Activated CD4-positive, alpha-beta memory T cell treated with anti-CD3 and anti-CD28 coated beads for 36 hours (primary cell): ENCODE measurements at places on chromosomes 13 and 19. TPM values are rescaled to one million over a fixed set of nuclear protein-coding genes. Genes with fewer than 3 reads are reported as not detected.

The PBX4 gene
- total RNA-seq: 44.9 TPM

The ATP8A2 gene
- 0.29 TPM for total RNA-seq

The KANK3 gene
- total RNA-seq: 2.9 TPM

DNA sequence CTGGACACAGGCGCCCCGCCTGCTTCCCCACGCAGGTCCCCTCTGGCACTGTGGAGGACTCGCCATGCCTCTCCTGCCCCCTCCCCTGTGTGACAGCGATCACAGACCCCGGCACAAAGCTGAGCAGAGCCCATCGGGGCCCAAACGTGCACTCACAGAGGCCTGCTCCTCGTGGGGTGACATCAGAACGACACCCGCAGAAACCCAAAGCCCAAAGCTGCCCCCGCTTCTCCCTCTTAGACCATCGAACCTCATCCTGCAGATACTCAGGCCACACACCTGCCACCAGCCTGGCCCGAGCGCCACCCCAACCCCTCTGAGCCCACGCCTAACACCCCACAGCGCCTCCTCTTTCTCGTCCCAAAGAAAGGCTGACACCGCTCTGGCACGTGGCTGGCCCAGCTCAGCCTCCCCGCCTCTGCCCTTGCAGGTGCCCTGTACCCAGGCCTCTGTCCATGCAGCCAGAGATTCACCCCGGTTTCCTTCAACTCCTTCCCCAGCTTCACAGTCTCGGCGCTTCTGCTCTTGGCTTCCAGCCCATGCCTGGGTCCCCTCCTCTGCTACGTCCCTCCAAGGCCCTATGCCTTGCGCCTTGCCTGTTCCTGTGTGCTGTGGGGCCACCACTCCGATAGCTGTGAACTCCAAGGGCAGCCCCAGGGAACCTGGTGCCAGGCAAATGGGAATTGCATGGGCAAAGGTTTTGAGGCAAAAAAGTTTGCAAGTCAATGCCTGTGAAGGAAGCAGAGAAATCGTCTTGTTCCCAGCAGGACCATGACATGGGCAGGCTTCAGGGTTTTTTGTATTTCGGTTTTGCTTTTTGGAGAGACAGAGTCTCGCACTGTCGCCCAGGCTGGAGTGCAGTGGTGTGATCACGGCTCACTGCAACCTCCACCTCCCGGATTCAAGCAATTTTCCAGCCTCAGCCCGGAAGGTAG lies 831 bp upstream of the CBARP start:
- peak overlapping the region; percentile 64 for H3K4me3 ChIP-seq
- no peaks in the 10 kb centered on the region for H3K36me3 ChIP-seq
- H3K27me3 ChIP-seq: peaks cover 9% of the 10 kb centered on the region
- H3K27ac ChIP-seq: peak overlapping the region; percentile 33

DNA sequence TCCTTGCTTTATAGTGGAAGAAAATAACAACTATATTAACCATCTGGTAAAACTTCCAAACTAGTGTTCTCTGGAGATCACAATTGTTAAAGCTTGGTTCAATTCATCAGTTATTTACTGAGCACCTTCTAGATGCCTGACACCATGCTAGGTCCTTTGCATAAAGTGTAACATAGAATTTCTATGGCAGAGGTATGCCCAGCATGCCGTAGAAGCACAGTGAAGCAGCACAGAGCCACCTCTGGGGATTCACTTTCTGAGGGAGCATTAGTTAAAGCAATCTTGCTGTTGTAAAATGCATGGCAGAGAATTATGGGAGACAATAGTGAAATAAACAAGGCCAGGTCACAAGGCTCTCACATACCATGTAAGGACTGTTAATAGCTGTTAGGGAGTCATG lies 75.2 kb downstream of the LRRC63 start:
- no peak overlapping the region for H3K4me3 ChIP-seq
- DNase-seq: no peak
- no peaks in the 10 kb centered on the region for H3K36me3 ChIP-seq
- H3K27ac ChIP-seq: no peak overlapping the region
- no peaks in the 10 kb centered on the region for H3K27me3 ChIP-seq

- peaks cover 67% of the 10 kb centered on the region for H3K27me3 ChIP-seq
- no peaks in the 10 kb centered on the region for H3K36me3 ChIP-seq
- DNase-seq: no peak
- H3K4me1 ChIP-seq: no peaks in the 10 kb centered on the region
- no peak overlapping the region for H3K4me3 ChIP-seq
These were observed 27.8 kb upstream of the IGFL4 start for GRCh38 chr19:46068345-46069258.

GRCh38 chr13:60282708-60283107 lies 114.3 kb upstream of the TDRD3 start:
- no peak overlapping the region for H3K4me3 ChIP-seq
- H3K27me3 ChIP-seq: no peaks in the 10 kb centered on the region
- H3K27ac ChIP-seq: no peak overlapping the region
- DNase-seq: no peak
- no peaks in the 10 kb centered on the region for H3K36me3 ChIP-seq

GRCh38 chr13:68736961-68737360 lies 1370.7 kb upstream of the ATXN8OS start:
- H3K27me3 ChIP-seq: no peaks in the 10 kb centered on the region
- no peaks in the 10 kb centered on the region for H3K36me3 ChIP-seq
- no peaks in the 10 kb centered on the region for H3K4me1 ChIP-seq
- DNase-seq: no peak
- H3K27ac ChIP-seq: no peak overlapping the region

DNA sequence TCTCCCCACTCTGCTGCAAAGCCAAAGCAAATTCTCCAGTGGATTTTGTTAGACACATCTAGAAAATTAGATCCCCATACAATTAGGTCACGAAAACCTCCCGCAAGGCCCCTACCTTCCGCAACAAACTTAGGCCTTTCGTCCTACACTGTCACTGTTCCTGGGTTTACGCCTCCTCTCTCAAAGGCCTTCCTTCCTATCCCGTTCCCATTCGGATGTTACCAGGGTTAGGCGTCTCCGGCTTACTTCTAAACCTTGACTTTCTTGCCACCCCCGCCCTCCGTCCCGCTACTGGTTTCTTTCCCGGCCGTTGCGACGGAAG lies 754 bp downstream of the RNF6 start:
- H3K36me3 ChIP-seq: peaks cover 27% of the 10 kb centered on the region
- no peak for DNase-seq
- H3K4me3 ChIP-seq: peak overlapping the region; percentile 94
- peaks cover 32% of the 10 kb centered on the region for H3K4me1 ChIP-seq

DNA sequence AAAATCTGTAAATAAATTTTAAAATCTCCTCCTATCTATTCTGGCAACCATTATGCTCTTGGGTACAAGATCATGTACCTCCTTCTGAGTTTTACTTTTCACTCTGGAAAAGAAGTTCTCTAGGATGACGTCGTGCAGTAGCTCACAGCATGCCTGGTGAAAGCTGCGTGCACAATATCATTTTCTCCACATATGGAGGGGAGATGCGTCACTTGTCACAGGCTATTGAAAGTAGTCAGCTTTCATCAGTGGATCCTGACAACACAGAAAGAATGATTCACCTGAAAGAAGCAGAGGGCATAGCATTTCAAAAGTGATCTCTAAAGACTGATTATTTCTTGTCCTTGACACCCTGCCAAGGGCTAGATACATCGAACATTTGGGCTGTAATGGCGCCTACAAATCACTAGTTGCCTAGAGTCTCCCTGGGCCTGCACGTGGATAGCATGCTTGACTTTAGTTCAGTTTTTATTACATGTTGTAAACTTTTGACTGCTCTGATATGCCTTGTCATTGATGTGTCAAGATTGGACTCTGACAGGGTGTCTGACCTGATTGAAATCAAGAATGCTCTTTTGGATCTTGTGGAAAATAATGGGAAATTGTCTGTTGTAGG lies 1365.6 kb downstream of the OLFM4 start:
- no peaks in the 10 kb centered on the region for H3K36me3 ChIP-seq
- no peaks in the 10 kb centered on the region for H3K27me3 ChIP-seq
- no peak overlapping the region for H3K27ac ChIP-seq
- DNase-seq: no peak
- H3K4me1 ChIP-seq: no peaks in the 10 kb centered on the region

GRCh38 chr13:112348642-112349345 lies 27.4 kb upstream of the SPACA7 start:
- no peak overlapping the region for H3K4me3 ChIP-seq
- peaks cover 29% of the 10 kb centered on the region for H3K27me3 ChIP-seq
- no peaks in the 10 kb centered on the region for H3K36me3 ChIP-seq
- DNase-seq: no peak
- no peak overlapping the region for H3K27ac ChIP-seq

- H3K4me1 ChIP-seq: peaks cover 20% of the 10 kb centered on the region
- H3K27ac ChIP-seq: no peak overlapping the region
- peak overlapping the region; percentile 83 for H3K4me3 ChIP-seq
- no peaks in the 10 kb centered on the region for H3K27me3 ChIP-seq
- peaks cover 11% of the 10 kb centered on the region for H3K36me3 ChIP-seq
- no peak for DNase-seq
These were observed 2.4 kb downstream of the LMNB2 start for GRCh38 chr19:2454199-2454961.

DNA sequence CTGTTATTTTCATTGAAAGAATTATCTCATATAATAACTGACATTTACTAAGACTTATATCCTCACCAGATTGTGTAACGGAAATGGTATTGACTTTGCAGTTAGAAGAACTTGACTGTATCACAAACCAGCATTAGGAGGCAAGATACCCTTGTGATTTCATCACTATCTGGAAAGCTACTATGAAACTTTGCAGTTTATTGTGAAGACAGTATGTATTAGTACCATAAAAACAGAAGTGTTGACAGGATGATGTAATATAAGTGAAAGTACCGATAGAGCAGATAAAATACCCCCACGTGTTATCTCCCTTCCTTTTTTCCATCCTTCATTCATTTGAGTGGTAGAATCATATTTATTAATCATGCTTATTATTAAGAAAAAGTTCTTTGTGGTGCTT lies 365.7 kb upstream of the KLHL1 start:
- H3K36me3 ChIP-seq: no peaks in the 10 kb centered on the region
- no peak overlapping the region for H3K4me3 ChIP-seq
- H3K27ac ChIP-seq: no peak overlapping the region
- H3K4me1 ChIP-seq: no peaks in the 10 kb centered on the region

GRCh38 chr19:18612772-18613588 lies at the start of gene TMEM59L:
TMEM59L (plus strand) TSS chr19:18612870; CDS start chr19:18612959, 89 bp downstream.
- H3K36me3 ChIP-seq: no peaks in the 10 kb centered on the region
- peak within 1 kb of the TSS; percentile 48 for H3K4me3 ChIP-seq
- peaks cover 20% of the 10 kb centered on the region for H3K4me1 ChIP-seq
- H3K27ac ChIP-seq: no peak within 1 kb of the TSS
- H3K27me3 ChIP-seq: peaks cover 60% of the 10 kb centered on the region
- DNase-seq: peak; percentile 57

- no peak overlapping the region for H3K27ac ChIP-seq
- no peak for DNase-seq
- H3K27me3 ChIP-seq: peaks cover 17% of the 10 kb centered on the region
- no peaks in the 10 kb centered on the region for H3K36me3 ChIP-seq
These were observed 134.3 kb upstream of the MYO16 start for GRCh38 chr13:108494991-108495645.

- no peak for DNase-seq
- H3K27me3 ChIP-seq: no peaks in the 10 kb centered on the region
- H3K27ac ChIP-seq: peak overlapping the region; percentile 86
- peaks cover 99% of the 10 kb centered on the region for H3K4me1 ChIP-seq
These were observed 11.7 kb downstream of the LCP1 start for GRCh38 chr13:46170268-46170667.

DNA sequence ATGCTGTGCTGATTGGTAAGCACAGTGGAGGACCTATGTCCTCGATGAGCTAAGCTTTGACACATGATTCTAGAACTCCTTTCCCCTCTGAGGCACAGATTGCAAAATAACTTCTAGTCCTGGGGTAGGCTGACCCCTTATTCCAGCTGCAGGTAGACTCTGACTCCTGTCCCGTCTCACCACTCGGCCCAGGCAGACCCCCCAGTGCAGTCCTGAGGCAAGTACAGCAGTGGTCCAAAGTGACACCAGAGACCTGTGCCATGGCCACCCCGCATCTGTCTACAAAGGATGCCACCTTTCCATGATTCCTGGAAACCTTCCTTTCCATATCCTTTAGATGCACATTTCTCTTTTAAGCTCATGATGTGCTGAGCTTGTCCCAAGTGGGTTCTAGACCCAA lies 482.5 kb downstream of the ZNF536 start:
- no peak for DNase-seq
- no peak overlapping the region for H3K4me3 ChIP-seq
- peaks cover 2% of the 10 kb centered on the region for H3K27me3 ChIP-seq
- H3K4me1 ChIP-seq: no peaks in the 10 kb centered on the region
- H3K27ac ChIP-seq: no peak overlapping the region

- H3K4me3 ChIP-seq: no peak overlapping the region
- no peak for DNase-seq
- no peak overlapping the region for H3K27ac ChIP-seq
These were observed 38.9 kb downstream of the TSC22D1 start for GRCh38 chr13:44537248-44537647.

DNA sequence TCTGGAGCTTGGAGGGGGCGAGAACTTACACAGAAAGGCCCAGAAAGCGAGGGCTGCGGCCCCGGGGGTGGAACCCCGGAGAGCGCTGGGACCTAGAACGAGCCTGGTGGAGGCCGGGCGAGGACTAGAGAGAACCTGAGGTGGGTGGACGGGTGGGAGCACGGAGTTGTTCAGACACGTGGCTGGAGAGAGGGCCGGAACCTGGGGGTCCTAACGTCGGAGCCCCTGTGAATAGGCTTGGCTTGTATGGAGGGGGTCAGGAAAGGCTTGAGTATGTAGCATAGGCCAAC lies 383 bp downstream of the ZNF581 start:
- no peak for DNase-seq
- H3K36me3 ChIP-seq: peaks cover 24% of the 10 kb centered on the region
- peak overlapping the region; percentile 98 for H3K27ac ChIP-seq
- peaks cover 49% of the 10 kb centered on the region for H3K4me1 ChIP-seq

- peaks cover 14% of the 10 kb centered on the region for H3K36me3 ChIP-seq
- H3K4me1 ChIP-seq: peaks cover 22% of the 10 kb centered on the region
- DNase-seq: no peak
- H3K4me3 ChIP-seq: no peak overlapping the region
- H3K27me3 ChIP-seq: no peaks in the 10 kb centered on the region
These were observed 21.2 kb downstream of the PPP5C start for GRCh38 chr19:46368116-46368515.

DNA sequence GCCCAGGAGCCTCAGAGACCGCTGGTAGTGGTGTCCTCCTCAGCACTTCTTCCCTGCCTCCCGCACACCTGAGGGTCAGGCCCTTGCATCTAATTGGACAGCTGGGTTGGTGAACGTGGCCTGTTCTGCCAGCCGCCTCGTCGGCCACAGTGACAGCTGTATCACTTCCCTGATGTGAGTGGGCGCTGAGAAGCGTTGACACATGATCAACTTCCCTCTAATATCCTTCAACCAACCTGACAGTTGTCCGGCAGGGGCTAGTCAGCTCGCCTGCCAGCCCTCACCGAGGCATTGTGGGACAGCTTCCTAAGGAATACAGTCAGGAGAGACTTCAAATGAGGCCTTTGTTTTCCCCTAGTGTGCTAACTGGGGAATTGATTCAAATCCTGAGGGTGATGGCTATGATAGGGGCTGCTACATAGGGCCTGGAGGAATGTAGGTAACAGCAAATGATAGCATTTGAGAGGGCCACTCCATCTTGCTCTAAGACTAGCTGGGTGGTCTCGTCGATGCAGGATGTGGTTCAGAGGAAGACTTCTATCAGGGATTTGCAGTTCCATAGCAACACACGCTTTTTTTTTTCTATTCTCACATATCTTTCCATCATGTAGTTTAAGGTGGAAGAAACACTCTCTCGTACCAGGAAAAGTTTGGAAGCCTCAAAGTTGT lies 230.8 kb downstream of the TSHZ3 start:
- no peak overlapping the region for H3K27ac ChIP-seq
- DNase-seq: no peak
- H3K4me3 ChIP-seq: no peak overlapping the region
- H3K36me3 ChIP-seq: no peaks in the 10 kb centered on the region
- no peaks in the 10 kb centered on the region for H3K4me1 ChIP-seq

- H3K36me3 ChIP-seq: no peaks in the 10 kb centered on the region
- H3K27ac ChIP-seq: no peak overlapping the region
- H3K27me3 ChIP-seq: peaks cover 19% of the 10 kb centered on the region
- DNase-seq: peak; percentile 36
These were observed 872 bp downstream of the HOMER3 start for GRCh38 chr19:18939922-18940768.
